Transverse colon (tissue), 4 donors: ENCODE measurements at places on chromosomes 11 and 22. TPM values are rescaled to one million over a fixed set of nuclear protein-coding genes. Genes with fewer than 3 reads are reported as not detected.

Gene SOX10
- total RNA-seq: 4.9 TPM

GRCh38 chr22:38051900-38052862, 5.0 kb upstream of the PICK1 start:
- no peaks in the 10 kb centered on the region for H3K36me3 ChIP-seq
- H3K4me1 ChIP-seq: peaks cover 5% of the 10 kb centered on the region
- H3K27ac ChIP-seq: no peak overlapping the region
- H3K27me3 ChIP-seq: no peaks in the 10 kb centered on the region

GRCh38 chr11:19995145-19995544, 165.1 kb downstream of the DBX1 start:
- H3K4me3 ChIP-seq: no peak overlapping the region
- no peaks in the 10 kb centered on the region for H3K36me3 ChIP-seq
- DNase-seq: no peak

GRCh38 chr11:72100462-72100861, 2.6 kb downstream of the LAMTOR1 start:
- peaks cover 20% of the 10 kb centered on the region for H3K36me3 ChIP-seq
- H3K4me3 ChIP-seq: no peak overlapping the region
- no peak overlapping the region for H3K27ac ChIP-seq
- no peak for DNase-seq

DNA sequence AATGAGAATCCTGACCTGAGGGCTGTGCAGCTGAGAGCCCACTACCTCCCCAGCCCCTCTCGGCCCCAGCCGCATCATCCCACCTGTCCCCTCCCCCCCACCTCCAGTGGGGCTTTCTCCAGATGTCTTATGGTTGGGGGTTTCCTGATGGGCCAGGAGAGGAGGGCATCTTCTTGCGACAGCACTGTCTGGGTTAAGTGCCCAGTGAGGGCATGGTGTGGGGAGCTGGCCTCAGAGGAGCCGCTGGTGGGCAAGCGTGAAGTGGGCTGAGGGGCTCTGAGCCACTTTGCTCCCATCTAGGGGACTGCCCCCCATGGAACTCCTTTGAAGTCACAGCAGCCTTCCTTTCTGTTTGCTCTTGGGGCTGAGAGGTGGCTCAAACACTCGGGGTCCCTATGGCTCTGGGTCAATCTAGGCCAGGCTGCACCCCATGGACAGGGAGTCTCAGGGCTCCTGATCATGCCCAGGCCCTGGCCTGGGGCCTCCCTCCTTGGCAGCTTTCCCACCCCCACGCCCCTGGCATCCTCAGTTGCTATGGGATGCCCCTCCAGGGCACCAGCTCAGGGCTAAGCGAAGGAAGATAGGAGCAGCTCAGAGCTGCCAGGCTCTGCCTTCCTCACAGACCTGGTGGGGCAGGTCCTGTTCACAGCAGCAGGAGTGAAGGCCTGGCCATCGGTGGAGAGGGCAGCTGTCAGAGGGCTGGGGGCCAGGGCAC, 11.0 kb upstream of the MIEF1 start:
- no peak for DNase-seq
- H3K4me3 ChIP-seq: no peak overlapping the region
- no peaks in the 10 kb centered on the region for H3K27me3 ChIP-seq
- H3K36me3 ChIP-seq: no peaks in the 10 kb centered on the region
- no peak overlapping the region for H3K27ac ChIP-seq
- H3K4me1 ChIP-seq: no peaks in the 10 kb centered on the region

DNA sequence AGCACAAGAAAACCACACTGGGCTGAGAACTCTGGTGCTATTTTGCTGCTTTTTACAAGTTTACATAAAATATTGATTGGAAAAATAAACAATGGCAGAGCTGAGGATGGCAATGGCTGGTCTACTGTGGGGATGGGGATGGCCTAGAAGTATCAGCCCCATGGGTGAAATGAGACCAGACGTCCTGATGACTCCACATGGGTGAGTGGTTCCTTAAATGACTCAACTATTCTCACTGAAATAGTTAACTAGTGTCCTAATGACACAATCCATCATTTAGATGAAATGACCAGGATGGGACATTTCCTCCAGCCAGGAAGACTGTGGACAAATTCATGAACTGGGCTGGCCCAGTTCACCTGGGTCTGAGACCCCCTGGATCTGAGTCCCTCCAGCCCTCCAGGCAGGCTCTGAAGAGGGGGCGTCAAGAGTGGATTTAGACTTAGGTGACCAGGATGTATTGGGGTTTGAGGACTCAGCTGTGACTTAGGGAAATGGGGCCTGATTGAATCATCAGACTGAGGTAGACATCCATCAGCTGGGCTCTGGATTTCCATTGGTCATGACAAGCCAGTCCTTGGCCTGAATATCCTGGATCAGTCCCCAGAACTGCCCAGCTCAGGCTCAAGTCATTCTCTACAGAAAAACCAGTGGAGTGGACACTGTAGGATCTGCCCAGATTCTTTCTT, 98.2 kb upstream of the IGLL5 start:
- no peak for DNase-seq
- no peaks in the 10 kb centered on the region for H3K27me3 ChIP-seq
- H3K27ac ChIP-seq: no peak overlapping the region
- no peaks in the 10 kb centered on the region for H3K4me1 ChIP-seq
- H3K4me3 ChIP-seq: no peak overlapping the region

DNA sequence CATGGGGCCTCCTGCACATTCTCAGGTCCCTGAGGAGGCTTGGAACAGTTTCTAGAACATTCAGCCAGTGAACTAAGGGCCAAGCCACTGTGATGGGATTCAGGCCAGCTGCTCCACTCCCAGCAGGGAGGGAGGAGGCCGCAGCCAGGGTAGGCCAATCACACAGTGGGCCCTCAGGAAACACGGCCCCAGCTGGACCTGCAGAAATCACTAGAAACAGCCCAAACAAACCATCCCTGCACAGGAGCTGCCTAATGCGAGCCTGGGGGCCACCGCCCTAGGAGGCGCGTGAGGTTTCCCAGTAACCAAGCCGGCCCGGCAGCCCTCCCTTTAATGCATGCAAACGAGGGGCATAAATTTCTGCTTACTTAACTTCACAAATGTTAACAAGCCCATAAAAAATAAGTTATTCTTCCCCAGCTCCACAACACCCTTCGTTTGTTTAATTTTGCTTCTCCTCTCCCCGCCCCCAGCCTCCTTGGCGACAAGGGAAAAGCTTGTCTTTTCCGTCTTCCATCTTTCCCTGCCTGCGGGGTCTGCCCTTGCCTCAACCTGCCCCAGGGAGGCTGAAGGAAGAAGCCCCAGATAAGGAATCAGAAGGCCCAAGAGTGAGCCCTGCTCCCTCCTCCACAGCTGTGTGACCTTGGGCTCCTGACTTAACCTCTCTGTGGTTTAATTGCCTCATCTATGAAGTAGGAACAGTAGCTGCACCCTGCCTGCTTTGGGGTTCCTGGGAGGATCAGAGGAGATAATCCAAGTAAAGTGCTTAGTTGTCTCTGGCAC, 25.7 kb downstream of the ELFN2 start:
- H3K27ac ChIP-seq: no peak overlapping the region
- H3K36me3 ChIP-seq: no peaks in the 10 kb centered on the region
- peaks cover 6% of the 10 kb centered on the region for H3K27me3 ChIP-seq
- no peak for DNase-seq
- peaks cover 6% of the 10 kb centered on the region for H3K4me1 ChIP-seq
- H3K4me3 ChIP-seq: no peak overlapping the region

Gene P2RX3
- total RNA-seq: not detected

Gene TEX12
- total RNA-seq: 0.96 TPM

DNA sequence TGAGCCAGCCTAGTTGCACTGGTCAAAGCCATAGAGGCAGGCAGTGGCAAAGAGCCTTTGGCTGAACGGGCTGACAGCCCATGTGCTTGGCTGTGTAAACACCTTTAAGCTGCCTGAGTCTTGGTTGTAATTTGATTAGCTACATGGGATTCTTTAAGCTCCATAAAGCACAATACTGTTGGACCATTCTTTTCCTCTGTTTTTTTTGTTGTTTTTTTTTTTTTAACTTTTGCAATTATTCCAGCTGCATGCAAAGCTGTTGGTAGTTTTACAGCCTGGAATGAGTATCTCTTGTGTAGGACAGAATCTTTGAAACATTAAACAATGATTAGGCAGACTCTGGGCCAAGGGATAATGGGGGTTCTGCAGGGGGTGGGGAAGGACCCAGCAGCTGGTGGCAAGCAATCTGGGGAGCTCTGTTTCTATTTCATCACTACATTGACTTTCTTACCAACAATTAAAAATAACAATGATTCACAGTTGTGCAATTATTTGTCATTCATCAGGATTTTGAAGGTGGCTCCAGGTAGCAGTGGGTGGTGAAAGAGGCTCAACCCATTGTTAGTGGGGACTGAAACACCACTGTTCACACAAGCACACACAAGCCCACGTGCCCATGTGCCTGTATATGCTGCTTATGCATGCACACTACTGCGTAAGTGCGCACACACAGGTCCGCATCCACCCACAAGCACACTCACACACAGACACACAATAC, 69.5 kb upstream of the CSNK2A3 start:
- DNase-seq: no peak
- H3K4me3 ChIP-seq: no peak overlapping the region
- H3K27ac ChIP-seq: no peak overlapping the region
- H3K36me3 ChIP-seq: no peaks in the 10 kb centered on the region
- no peaks in the 10 kb centered on the region for H3K4me1 ChIP-seq

DNA sequence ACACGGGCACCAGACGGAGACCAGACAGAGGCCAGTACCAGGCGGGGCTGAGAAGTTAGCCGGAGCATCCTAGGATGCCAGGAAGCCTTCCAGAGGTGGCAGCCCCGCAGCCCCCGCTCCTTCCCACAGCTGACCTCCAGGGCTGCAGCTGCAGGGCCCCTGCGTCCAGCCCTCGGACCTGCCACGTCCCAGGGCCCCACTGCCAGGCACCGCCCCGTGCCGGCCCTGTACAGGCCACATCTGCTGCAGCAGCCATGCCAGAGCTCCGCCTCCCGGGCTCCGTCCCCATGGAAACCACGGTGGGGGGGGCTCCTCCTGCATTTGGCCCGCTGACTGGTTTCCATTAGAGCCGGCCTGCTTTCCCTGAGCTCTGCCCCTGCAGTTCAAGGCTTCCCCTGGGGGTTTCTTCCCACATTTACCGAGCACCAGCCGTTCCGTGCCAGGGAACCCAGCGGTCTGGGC, 62.5 kb upstream of the PPARA start:
- H3K4me1 ChIP-seq: peaks cover 92% of the 10 kb centered on the region
- H3K36me3 ChIP-seq: no peaks in the 10 kb centered on the region
- peak; percentile 80 for DNase-seq
- no peaks in the 10 kb centered on the region for H3K27me3 ChIP-seq
- H3K4me3 ChIP-seq: peak overlapping the region; percentile 20
- peak overlapping the region; percentile 99 for H3K27ac ChIP-seq

GRCh38 chr11:69443968-69444364, 37.5 kb upstream of the LINC01488 start:
- no peak overlapping the region for H3K4me3 ChIP-seq
- DNase-seq: no peak
- no peaks in the 10 kb centered on the region for H3K27me3 ChIP-seq
- peak overlapping the region; percentile 73 for H3K27ac ChIP-seq
- H3K36me3 ChIP-seq: no peaks in the 10 kb centered on the region
